B cell (primary cell): ENCODE measurements at places on chromosomes 5 and 9.

GRCh38 chr9:4349816-4350418, 50.0 kb upstream of the GLIS3 start:
- DNase-seq: no peak

- peak; percentile 32 for DNase-seq
These were observed 720 bp downstream of the TUSC1 start for GRCh38 chr9:25677301-25678146.

- DNase-seq: no peak
These were observed 3.8 kb downstream of the NKD2 start for GRCh38 chr5:1012313-1012841.

DNA sequence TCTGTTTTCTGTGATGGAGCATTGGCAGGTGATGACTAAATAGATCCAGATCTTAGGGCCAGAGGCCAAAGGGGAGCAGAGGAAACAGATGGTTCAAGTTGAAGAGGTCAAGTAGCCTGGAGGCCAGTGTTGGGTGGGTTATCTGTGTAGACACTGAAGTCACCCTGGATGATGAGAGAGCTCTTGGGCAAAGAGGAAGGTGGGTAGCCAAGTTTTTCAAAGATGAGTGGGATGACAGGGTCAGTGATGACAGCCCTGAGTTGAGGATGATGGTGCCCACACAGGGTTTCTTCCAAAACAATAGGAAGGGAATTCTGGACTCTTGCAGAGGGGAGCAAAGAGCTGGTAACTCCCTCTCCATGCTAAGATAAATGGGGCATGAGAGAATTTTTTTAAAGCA, 76.6 kb downstream of the CD180 start:
- DNase-seq: no peak

GRCh38 chr9:35179347-35180280, 17.8 kb downstream of the UNC13B start:
- DNase-seq: no peak

DNA sequence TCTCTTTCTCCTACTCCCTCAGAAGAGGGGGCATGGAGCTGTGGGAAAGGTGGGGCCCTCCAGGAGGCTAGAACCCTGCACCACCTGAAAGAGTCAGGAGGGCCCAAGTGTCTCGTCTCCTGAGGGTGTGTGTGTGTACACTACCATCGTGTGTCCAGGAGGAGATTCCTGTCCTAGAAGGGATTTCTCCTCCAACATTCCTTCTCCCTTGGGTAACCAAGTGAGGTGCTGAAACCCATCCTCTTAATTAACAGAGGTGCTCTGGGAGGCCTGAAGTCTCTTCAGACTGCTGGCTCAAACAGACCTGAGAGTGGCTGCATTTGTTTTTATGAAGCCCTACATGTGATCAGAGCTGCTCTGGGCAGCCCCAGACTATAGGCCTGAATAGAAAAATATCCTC, 61.1 kb upstream of the FAM169A start:
- no peak for DNase-seq

- no peak for DNase-seq
These were observed 46.6 kb downstream of the RAB3C start for GRCh38 chr5:58629271-58630159.

GRCh38 chr5:162484986-162485385, 417.4 kb downstream of the GABRG2 start:
- no peak for DNase-seq

GRCh38 chr9:33799928-33800704, 4.8 kb downstream of the PRSS3 start:
- DNase-seq: no peak

GRCh38 chr5:176629853-176630680, at the start of the genes EIF4E1B and SNCB:
EIF4E1B (plus strand) TSS chr5:176630675; CDS start chr5:176642788, 12,113 bp downstream.
SNCB (minus strand) TSS chr5:176630534; CDS start chr5:176629654, 880 bp downstream.
- peak; percentile 80 for DNase-seq

GRCh38 chr9:134698587-134699342, 57.2 kb downstream of the COL5A1 start:
- peak; percentile 64 for DNase-seq

- no peak for DNase-seq
These were observed 10.7 kb downstream of the OTULIN start for GRCh38 chr5:14674983-14675854.

DNA sequence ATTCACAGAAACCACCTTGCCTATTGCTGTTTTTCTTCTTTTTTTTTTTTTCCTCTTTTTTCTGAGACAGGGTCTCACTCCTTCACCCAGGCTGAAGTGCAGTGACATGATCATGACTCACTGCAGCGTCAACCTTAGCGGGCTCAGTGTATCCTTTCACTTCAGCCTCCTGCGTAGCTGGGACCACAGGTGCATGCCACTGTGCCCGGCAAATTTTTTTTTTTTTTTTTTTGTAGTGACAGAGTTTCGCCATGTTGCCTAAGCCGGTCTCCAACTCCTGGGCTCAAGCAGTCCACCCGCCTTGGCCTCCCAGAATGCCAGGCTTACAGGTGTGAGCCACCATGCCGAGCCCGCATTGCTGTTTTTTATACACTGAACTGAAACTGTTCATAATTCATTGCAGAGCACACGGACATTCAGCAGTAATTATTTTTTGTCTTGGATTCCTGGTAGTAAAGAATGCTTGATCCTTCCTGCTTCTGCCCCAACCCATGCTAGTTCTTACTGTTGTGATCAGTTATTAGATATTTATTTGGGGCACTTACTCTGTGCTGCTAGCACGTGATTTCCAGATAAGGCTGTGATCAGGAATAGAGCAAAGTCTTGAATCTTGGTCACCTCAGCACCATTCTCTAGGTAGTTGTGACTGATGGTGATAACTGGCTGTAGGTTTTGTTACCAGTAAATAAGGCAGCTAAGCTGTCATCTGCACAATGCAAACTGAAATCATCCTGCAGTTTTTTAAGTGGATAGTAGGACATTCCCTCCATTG, 14.0 kb downstream of the MAP3K1 start:
- DNase-seq: peak; percentile 79

- no peak for DNase-seq
These were observed 9.5 kb upstream of the QSOX2 start for GRCh38 chr9:136255166-136255538.

DNA sequence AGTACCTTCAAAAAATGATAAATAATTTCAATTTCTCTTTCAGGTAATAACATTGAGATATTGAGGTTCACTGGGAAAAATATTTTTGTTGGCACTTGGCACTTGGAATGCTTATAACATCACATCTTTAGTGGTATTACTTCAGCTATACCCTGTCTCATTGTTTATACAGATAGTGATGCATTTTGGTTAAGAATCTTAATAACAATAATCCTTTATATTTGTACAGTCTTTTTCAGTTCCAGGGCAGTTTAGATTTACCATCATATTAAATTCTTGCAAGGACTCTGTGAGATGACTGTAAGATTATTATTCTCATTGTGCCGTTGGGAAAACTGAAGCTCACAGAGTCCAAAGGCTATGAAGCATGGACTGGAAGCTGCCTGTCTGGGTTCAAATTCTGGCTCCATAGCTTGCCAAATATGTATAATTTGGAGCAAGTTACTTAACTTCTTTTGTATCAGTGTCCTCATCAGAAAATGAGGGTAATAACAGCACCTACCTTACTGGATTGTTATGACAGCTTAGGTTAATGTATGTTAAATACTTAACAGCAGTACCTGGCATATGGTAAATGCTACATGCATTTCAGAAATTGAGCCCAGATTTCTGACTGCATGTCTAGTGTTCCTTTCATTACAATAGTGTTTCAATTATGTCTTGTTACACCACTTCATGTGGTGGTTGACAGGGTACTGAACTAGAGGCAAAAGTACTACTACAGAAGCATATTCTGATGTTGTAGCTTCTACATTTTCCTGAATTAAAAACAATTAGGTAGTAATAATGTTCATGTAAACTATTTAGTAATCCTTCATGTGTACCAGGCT, 272.2 kb downstream of the PLK2 start:
- DNase-seq: no peak

- DNase-seq: no peak
These were observed 461.9 kb upstream of the COX7C start for GRCh38 chr5:86155796-86156195.

GRCh38 chr9:112789473-112789872, 38.9 kb downstream of the SNX30 start:
- no peak for DNase-seq

DNA sequence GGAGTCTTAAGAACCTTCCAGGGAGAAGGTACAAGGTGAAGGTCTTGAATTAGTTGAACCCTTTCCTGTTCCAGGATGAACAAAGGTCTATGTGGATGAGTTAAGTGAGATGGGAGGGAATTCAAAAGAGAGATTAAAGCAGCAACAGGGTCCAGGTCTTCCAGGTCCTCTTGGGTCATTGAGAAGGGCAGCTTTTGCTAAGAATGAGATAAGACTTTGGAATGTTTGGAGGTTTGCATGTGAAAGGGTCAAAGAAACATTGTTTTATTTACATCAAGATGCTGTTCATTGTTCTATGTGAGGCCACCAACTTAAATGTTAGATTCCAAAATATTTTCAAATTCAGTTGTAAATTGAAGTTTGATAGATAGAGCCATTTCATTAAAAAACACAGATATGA, 463.9 kb downstream of the ANXA1 start:
- no peak for DNase-seq

DNA sequence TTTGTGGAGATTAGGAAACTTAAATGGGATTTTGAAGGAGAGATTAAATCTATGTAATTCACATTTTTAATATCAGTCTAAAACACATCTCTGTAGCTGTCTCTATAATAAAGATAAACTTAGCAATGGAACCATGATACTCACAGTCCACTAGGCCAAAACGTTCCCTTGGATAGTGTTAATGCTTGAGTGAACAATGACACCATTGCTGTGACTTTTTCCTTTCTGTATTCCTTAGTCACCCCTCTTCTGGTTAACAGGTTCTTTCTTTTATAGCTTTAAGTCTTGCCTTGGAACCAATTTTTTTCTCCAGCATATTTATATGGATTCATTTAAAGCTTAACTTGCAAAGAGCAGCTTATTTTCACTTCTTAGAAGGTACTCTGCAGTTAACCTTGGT, 63.3 kb downstream of the INSL6 start:
- DNase-seq: no peak

- peak; percentile 28 for DNase-seq
These were observed 1.5 kb downstream of the MAMDC4 start for GRCh38 chr9:136853596-136854112.

GRCh38 chr5:165836046-165836445, 2330.6 kb downstream of the MAT2B start:
- DNase-seq: no peak

GRCh38 chr5:1734271-1734907, 65.2 kb downstream of the MRPL36 start:
- no peak for DNase-seq

DNA sequence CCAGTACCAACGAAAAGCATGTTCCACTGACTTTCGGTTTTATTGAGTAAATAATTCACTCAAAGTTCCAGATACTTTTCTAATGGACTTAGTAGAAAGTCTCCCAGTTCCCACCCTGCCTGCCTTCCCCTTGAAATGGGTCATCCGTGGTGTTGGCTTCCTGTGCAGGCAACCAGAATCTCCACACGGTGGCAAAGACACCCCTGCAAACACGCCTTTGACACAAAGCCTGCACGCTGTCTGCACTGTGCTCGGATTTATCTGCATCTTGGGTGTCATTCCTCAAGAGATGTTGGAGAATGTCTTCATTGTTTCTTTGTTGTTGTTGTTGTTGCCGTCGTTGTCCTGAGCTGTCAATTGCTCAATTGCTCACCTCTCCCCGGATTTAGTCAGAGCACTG, 150.0 kb upstream of the IRX2 start:
- DNase-seq: no peak

DNA sequence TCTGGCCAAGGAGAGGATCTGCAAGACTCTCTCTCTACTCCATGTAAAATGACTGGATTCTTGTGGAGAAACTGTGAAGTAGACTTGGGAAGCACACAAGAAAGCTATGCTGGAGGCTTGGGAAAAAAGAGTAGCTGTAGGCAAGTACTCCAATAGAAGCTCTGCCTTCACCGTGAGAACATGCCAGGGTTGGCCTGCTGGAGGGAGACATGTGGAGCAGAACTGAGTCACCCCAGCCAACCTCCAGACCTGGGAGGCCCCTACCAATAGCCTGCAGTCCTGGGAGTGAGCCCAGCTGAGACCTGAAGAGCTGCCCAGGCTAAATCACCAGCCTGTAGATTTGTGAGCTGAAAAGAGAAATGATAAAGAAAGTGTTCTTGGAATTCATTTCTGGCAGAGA, 66.6 kb downstream of the DEPDC1B start:
- no peak for DNase-seq

- no peak for DNase-seq
These were observed 295.2 kb downstream of the ADGRV1 start for GRCh38 chr5:90853750-90854149.

DNA sequence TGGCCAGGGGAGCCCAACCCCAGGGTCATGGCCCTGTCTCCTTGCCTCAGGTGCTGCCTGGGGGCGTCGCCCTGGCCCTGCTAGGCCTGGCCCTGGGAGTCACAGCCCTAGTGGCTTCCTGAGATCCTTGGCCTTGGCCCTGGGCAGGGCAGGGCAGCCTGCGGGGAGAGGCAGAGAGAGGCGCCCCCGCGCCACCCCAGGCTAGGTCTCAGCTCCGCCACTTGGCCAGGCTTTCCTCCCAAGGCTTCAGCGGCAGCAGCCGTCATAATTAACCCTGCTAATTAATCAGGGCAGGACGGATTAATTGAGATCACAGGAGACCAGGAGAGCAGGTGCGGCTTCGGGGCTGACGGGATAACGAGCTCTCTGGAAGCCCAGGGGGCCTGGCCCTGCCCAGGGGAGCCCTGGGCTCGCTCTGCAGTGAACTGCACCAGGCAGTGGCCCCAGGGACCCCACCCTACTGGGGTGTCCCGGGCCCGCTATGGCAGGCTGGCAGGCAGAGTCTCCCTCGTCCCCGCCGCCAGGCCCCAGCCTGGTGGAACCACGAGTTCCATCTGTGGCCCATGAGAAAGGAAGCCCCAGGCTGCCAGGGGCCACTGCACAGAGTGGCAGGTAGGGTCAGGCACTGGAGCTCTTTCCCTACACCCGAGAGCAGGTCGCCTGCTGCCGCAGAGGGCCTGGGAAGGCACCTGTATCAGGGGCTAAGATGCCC, 269.6 kb downstream of the PBX3 start:
- no peak for DNase-seq

- no peak for DNase-seq
These were observed 13.6 kb downstream of the LPCAT1 start for GRCh38 chr5:1510151-1510561.

GRCh38 chr5:6905883-6906282, 192.7 kb downstream of the TENT4A start:
- DNase-seq: no peak

DNA sequence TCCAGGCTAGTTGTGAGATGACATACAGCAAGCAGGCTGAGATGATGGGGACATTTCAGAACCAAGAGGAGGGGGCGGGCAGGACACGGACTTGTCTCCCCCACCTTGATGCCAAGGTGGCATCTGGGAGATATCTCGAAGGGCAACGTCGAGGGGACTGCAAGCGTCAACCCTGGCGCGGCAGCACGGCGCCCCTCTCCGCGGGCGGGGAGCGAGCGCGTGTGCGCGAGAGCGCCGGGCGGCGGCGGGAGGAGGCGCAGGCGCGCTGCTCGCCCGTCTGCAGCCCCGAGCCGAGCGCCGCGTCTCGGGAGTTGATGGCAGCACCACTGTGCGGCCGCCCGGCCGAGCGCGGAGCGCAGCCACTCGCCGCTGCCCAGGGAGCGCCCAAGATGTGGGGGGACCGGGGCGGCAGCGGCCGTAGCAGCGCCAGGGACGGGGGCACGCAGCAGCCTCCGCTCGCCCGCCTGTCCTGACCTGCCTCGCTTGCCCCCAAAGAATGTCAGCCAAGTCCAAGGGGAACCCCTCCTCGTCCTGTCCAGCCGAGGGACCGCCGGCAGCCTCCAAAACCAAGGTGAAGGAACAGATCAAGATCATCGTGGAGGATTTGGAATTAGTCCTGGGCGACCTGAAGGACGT, at the start of gene PRR16:
Gene PRR16, plus strand, starts transcription at position 310 of the 636 bp plus-strand sequence.
- DNase-seq: peak; percentile 70

- no peak for DNase-seq
These were observed 93.5 kb upstream of the SHB start for GRCh38 chr9:38162332-38163211.

GRCh38 chr5:135332519-135333150, 66.4 kb downstream of the MACROH2A1 start:
- peak; percentile 25 for DNase-seq
